Astrocyte of the hippocampus (primary cell): ENCODE measurements at places on chromosomes 7 and 10.

GRCh38 chr7:128459394-128459878 lies 3.8 kb downstream of the HILPDA start:
- DNase-seq = peak; percentile 81

- no peak for DNase-seq
Measured at GRCh38 chr10:54691331-54691730, 109.7 kb downstream of the PCDH15 start.

DNA sequence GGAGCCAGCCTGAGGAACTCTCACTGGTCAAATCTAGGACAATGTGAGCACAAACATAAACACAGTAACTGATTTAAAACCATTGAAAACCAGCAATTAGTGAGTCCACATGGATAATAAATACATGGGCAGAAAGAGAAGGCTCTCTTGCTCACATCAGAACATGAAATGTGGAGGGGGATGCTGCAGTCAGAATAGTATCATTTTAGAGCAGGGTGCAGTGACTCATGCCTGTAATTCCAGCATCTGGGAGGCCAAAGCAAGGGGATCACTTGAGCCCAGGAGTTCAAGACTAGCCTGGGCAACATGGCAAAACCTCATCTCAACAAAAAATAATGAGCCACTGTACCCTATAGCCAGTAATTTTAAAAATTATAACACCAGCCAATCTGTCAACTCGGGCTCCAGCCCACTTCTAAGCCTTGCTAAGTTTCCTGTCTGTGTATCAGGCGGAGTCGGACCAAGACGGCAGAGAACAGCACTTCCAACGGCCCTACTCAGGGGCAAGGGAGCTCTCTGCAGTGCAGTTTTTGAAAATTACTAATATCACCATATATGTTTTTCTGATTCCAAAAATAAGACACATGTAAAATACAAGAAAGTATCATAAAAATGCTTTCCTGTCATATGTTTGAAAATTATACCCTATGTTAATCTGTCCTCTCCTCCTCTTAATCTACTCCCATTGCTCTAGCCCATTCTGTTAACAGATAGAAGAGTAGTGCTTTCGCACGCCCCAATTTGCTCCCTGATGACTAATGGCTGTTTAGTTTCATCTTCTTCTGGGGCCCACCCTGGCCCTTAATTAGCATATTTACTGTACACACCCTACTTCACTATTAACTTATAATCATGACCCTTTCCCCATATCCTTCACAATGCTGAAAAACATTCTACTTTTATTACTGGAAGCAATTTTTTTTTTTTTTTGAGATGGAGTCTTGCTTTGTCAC lies 17.1 kb downstream of the URGCP start:
- DNase-seq = no peak

DNA sequence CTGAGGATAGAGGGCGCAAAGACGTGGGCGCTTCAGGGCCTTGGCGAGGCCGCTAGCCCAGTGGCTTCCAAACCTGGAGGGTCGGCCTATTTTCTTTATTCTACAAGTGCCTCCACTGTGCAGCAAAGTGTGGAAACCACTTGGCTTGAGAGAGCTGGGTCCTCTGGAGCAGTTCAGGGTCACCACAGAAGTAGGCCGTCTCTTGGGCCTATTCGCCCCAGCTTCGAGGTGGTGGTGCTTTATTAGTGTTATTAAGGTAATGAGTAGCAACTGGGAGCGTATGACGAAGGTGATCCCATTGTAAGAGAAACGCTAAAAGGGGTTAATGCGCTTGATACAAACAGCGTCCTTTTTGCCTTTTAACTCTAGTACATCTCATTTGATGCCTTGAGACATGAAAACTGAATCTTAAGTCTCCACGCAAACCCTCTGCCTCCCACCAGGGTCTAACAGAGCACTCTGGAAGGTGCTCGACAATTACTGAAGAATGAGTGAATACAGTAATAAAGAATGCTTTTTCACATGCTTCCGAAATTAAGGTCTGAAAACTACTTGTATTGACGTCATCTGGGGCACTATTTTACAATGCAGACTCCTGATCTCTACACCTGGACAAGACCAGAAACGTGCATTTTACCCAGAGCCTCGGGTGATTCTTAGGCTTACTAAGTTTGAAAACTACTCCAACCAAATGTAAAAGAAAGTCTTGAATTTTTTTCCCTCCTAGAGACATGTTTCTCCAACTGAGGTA lies 647 bp upstream of the GSAP start:
- no peak for DNase-seq

DNA sequence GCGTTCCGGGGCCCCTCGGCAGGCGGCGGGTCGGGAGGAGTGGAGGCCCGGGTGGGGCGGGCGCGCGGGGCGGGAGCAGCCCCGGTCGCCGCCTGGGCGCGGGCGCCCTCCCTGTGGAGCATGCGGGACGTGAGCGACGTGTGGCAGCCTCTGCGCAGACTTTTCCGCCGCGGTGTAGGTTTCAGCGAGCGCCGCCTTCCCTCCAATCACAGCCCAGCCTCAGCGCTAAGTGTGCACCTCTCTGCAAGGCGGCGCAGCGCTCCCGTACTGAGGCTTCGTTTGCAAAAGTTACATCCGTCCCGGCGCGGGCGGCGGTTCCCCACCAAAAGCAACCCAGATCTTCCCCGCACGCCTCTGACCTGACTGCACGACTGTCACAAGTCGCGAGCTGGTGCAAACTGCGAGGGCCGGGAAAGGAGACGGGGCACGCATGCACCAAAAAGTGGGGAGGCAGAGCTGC lies 1.2 kb upstream of the PFKFB3 start:
- DNase-seq = peak; percentile 77

DNA sequence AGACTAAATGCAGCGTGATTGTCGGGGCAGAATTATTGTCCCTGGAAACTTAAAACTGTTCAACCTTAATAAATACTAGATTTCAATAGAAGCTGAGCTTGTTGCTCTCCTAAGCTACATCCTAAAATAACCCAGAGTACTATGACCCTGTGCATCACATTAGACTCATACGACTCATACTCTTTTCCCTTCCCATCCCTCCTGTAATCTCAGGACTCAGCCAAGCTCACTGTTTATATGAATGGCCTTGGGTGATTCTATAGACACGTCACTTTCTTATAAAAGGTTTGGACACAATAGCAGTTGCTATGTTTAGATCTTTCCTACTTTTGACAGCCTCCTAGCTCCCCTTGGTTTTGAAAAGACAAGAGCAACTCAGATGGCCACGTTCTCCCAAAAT lies 17.2 kb downstream of the TCF7L2 start:
- DNase-seq = no peak

DNA sequence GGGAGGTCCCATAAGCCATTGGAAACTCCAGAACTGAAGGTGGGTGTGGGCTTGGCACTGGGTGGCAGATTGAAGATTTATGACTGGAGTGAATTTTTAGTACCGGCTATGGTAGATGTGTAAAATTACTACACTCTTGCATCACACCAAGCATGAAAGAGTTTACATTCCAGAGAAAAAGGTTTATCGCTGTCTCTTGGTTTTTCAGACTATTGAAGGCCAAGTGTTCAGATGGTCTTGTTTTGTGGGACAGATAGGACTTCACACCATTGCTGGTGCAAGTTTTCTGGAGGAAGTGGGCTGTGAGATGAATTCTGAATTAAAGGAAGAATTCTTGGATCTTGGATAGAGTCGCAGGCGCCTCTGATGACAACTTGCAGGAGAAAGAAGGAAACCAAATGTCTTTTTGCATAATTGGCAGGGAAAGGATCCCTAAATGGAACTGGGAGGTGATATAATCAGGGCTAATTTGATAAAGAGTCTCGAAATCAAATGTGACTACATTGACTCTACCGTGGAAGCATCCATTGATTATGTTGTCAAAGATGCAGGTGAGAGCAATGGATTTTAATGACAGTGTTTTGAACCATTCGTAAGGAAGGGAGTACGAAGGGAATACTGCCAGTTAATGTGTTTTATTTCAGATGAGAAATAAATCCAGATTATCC lies 14.2 kb upstream of the NMT2 start:
- DNase-seq = no peak

- DNase-seq = peak; percentile 38
Measured at GRCh38 chr7:87316846-87317552, 28.5 kb upstream of the CROT start.

- no peak for DNase-seq
Measured at GRCh38 chr10:110840225-110840922, 31.4 kb upstream of the PDCD4 start.

- peak; percentile 89 for DNase-seq
Measured at GRCh38 chr7:51034521-51035264, 252.0 kb upstream of the GRB10 start.

GRCh38 chr7:103373866-103374643 lies 26.6 kb downstream of the PSMC2 start:
- no peak for DNase-seq

GRCh38 chr7:109206196-109206595 lies 636.5 kb downstream of the DNAJB9 start:
- DNase-seq = no peak

- DNase-seq = no peak
Measured at GRCh38 chr10:15661574-15661973, 58.1 kb downstream of the ITGA8 start.
